Caco-2 (cell line): ENCODE measurements at places on chromosomes 3 and 15. TPM values are rescaled to one million over a fixed set of nuclear protein-coding genes. Genes with fewer than 3 reads are reported as not detected.

ISLR2 gene
- not detected in 2 replicates for total RNA-seq

ZNF774 gene
- total RNA-seq = 9.4 and 11.9 TPM in 2 replicates

EPHB3 gene
- total RNA-seq = 5.6 and 6.9 TPM in 2 replicates

TLE3 gene
- 96.0 and 105 TPM in 2 replicates for total RNA-seq

IDH2 gene
- total RNA-seq = 28.3 and 28.7 TPM in 2 replicates

UCN2 gene
- total RNA-seq = 0.54 TPM in 1 of 2 replicates, not detected in the other

EBLN2 gene
- total RNA-seq = 5.6 and 6.9 TPM in 2 replicates

ACOX2 gene
- 9.1 and 9.5 TPM in 2 replicates for total RNA-seq

CDC25A gene
- total RNA-seq = 32.1 and 35.5 TPM in 2 replicates

DNA sequence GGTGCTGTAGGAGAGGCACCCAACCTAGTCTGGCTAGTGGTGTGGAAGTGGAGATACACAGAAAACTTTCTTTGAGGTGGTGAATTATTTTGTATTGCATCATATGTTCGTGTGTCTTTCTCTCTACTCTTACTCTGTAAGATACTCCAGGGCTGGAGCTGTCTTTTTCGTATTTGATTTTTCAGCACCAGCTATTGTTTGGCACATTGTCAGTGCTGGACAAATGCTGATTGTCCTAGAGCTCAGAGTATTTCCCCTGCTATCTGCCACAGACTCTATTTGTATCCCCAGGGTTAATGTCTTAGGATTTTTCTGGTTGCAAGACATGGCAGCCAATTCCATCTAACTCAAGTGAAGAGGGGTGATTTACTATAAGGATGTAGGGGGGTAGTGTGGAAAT lies 110.5 kb downstream of the SAMMSON start:
- DNase-seq = no peak

DNA sequence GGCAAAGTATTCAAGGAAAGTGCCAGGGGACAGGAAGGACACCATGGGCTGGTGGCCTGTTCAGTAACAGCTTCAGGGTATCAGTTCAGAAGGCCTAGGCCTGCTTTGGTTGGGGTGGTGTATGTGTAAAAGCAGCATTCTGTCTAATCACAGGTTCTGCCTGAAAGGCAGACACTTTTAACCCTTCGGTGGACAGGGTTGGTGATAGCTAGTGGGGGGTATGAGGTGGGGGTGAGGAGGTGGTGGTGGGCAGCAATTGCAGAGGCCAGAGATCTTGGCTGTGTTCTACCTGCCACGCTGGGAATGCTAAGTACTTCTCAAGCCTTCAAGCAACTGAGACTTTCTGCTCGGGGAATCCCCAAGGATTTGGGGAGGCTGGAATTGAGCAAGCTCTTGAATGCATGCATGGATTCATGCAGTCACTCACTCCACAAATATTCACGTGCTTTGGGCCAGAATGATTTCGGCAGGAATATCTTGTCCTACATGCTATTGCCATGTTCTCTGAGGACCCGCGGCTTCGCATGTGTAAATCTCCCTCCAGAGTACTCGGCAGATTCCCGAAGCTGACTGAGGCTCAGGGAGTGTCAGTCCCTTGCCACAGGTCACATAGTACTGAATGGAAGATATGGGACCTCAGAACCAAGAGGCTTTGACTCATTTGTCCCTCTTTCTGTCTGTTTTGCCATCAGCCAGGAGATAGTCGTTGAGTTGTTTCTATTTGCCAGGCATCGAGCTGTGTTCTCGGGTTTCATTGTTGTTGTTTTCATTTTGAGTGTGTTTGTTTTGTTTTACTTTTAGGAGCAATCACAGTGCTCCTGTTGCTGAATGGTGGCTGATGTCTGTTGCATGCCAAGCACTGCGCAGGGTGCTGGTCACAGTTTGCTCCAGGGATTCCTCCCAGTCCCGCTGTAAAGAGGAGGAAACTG lies 65.5 kb downstream of the SMAD3 start:
- DNase-seq = no peak

DNA sequence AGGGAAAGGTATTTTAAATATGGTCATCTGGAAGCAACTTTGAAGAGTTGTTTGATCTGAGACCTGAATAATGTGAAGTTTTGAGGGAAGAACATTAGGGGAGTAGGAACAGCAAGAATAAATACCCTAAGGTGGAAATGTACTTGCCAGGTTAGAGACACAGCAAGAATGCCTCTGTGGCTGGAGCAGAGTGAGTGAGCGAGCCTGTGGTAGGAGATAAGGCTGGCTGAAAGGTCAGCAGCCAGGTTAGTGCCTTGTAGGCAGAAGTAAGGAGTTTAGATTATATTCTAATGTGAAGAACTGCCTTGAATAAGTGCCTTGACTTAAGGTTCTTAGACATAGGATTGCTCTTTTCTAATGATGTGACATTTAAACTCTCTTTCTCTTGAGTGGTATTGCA lies 18.3 kb downstream of the LRRC49 start:
- DNase-seq = no peak

GRCh38 chr3:156036258-156037053 lies 83.9 kb upstream of the KCNAB1 start:
- DNase-seq = no peak

GRCh38 chr15:88586401-88587162 lies 34.6 kb upstream of the AEN start:
- DNase-seq = no peak

- DNase-seq = no peak
These were observed 112.4 kb upstream of the PFN2 start for GRCh38 chr3:150082898-150083654.

GRCh38 chr15:56248311-56248992 lies 4.8 kb upstream of the RFX7 start:
- no peak for DNase-seq

GRCh38 chr3:179147514-179147872 lies 664 bp upstream of the PIK3CA start:
- no peak for DNase-seq

DNA sequence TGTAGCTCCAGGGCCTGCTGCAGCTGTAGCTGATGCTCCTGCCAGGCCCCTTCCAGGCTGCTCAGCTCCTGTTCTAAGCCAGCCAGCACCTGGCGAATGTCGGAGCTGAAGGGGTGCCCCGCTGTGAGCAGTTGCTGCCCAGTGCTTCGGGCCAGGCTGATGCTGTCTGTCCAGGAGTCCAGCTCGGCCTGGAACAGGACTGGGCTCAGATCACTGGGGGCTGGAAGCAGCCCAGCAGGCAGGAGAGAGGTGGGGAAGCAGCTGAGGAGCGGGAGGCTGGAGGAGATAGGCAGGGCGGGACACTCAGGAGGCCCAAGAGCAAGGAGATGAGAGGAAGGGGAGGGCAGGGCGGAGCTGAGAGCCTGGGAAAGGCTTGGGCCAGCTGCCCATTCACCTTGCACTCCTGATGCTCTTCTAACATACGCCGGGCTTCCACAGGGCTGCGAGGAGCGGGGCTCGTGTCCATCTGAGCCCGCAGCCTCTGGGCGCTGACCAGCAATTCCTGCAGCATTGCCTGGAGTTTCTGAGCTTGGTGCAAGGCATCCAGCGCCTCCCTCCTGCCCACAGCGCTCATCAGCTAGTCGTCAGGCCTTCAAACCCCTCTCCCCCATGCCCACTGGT lies 23.2 kb downstream of the PLA2G4B start:
- DNase-seq = no peak

- DNase-seq = no peak
These were observed 64.5 kb upstream of the PLXNA1 start for GRCh38 chr3:126918355-126918821.

GRCh38 chr15:57727031-57727430 lies 20.5 kb downstream of the POLR2M start:
- DNase-seq = no peak

DNA sequence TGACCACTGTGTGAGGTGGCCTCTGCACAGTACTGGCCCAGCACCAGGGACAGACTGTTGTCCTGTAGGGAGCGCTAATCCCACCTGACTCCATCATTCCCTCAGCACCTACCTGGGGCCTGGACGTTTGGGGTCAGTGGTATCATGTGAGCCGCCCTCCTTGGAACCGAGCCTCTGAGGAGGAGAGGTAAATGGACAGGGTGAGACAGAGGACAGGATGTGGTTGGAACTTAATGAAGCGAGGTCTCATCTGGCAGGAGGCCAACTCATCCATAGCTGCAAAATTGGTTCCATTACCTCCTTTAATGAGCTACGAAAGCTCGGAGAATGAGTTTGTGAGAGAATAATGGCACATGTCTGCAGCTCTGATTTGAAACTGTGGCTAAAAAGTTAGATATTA lies 13.9 kb downstream of the MAPKAPK3 start:
- no peak for DNase-seq

GRCh38 chr3:58025837-58026569 lies 17.8 kb downstream of the FLNB start:
- no peak for DNase-seq

DNA sequence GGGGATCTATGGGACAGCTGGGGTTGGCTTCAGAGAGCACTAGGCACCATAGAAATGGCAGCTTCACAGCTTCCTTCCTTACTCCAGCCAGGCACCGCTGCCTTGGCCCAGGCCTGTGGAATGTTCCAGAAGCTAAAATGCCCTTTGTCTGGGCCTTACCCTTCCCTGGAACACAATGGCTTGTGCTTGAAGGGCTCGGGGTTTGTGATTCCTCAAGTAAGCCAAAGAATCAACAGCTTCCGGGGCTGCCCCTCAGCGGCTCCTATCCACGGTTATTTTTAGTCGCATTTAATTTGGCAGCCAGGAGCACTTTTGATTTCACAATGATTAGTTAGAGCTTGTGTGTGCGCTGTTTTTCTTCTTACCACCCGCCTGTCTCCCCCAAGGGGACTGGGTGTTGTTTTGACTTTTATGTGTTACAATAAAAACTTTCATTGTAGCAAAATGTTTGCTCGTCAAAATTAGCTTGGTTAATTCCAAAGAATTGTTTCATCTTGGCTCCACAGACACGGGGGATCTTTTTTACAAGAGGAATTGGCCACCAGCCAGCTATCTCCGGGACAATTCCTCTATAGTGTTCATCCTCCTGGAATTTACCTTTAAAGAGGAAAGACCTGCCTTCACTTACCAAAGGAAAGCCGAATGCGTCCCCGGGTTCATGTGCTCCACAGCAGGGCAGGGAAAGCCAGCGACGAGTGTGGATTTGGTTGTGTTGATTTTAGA lies 73.8 kb downstream of the TLE3 start:
- no peak for DNase-seq

DNA sequence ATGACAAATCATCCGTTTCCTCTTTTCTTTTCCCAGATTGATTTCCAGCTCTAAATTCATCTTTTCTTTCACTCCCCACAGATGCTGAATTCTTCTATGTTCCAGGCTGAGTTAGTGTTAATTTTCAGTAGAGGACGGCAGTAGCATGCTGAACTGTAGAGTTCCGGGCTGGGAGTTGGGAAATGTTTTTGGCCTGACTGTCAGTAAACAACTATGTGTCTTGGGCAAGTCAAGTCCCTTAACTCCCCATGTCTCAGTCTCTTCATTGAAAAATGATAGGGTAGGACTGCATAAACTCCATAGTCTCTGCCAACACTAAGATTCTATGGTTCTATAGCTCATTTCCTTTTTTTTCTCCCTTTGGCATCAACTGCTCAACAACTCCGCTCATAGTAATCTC lies 333.9 kb downstream of the TIGIT start:
- no peak for DNase-seq

- no peak for DNase-seq
These were observed 1.2 kb downstream of the IFT122 start for GRCh38 chr3:129441215-129441614.

- DNase-seq = no peak
These were observed 71.2 kb upstream of the POMGNT2 start for GRCh38 chr3:43177085-43177484.

GRCh38 chr3:119624002-119624720 lies 26.5 kb downstream of the PLA1A start:
- DNase-seq = no peak

DNA sequence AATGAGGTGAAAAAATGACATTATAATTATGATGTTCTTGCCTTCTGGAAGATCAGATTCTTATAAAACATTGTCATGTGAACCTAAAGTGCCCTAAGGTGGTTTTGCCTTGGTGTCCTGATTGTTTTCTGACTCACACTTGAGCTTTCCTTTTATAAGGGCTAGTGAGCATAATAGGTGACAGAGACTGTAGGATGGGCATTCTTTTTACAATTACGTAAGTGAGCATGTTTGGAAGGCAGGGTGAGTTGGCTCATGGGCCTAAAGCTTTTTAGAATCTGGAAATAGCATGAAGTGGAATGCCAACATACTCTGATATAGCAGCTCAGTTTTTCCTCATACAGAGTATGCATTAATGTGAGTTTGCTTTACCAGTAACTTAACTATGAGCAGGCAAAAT lies 41.2 kb downstream of the CRYBG3 start:
- no peak for DNase-seq

DNA sequence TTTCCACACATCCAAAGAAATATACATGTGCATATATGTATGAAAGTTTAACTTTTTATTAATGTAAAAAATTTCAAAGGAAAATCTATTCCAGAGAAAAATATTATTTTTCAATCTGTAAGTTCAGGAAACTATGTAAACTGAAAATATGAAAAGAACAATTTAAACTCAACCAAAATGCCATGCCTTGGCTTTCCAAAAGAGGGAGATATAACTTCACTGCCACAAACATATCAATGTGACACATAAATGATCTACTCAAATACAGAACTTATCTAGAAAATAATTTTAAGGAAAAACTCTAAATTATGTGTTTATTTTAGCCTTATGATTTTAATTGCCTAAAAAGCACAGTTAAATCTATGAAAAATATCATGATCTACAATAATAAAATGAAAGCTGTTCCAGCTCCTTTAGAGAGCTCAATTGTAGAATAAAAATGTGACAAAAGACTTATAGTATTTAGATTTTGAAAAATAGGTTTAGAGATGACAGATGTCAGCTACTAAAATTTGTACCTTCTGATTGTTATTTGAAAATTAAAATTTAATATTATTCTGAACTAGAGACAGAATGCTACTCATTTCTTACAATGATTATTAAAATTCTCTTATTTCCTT lies 94.8 kb downstream of the GBE1 start:
- no peak for DNase-seq

GRCh38 chr15:75043509-75044257 lies 20.3 kb downstream of the PPCDC start:
- no peak for DNase-seq

DNA sequence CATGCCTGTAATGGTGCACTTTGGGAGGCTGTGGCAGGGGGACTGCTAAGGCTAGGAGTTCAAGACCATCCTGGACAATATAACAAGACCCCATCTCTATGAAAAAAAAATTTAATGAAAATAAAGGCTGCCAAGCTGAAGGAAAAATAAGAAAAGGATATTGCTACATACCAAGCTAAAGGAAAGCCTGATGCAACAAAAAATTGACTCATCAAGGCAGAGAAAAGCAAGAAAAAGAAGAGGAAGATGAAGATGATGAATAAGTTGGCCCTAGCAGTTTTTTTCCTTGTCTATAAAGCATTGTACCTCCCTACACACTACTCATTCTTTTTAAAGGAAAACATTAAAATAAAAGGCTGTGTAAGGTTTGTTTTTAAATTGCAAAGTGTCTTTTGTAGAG lies 441.9 kb upstream of the MDFIC2 start:
- no peak for DNase-seq

DNA sequence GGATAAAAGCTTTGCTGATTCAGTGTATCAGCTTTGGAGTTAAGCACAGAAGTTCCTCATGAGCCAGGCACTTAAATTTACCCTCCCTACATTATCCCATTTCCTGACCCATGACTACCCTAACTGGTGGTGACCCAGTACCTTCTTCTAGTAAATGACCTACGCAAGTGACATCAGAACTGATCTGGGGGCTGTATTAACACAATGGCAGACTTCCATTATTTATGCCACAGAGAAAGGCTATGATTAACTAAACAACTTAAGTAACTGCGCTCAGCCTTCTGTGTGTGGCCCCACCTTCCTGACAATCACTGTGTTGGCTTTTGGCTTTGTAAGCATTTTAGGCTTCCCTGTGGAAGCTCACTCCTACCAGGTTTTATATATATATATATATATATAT lies 1.9 kb downstream of the MB21D2 start:
- DNase-seq = no peak
